Fibroblast of lung (primary cell): ENCODE measurements at places on chromosomes 13 and 19. TPM values are rescaled to one million over a fixed set of nuclear protein-coding genes. Genes with fewer than 3 reads are reported as not detected.

Gene ZNF90
- 1.5 and 2.8 TPM in 2 replicates for total RNA-seq

Gene NLRP4
- not detected in 2 replicates for total RNA-seq

Gene CYP4F3
- total RNA-seq = not detected in 2 replicates

GRCh38 chr13:44106266-44107152 is 226.8 kb downstream of the LACC1 start:
- H3K27ac ChIP-seq = no peak overlapping the region
- H3K36me3 ChIP-seq = no peaks in the 10 kb centered on the region
- no peak overlapping the region for H3K4me3 ChIP-seq
- DNase-seq = no peak

- H3K36me3 ChIP-seq = no peaks in the 10 kb centered on the region
- DNase-seq = no peak
- H3K27ac ChIP-seq = no peak overlapping the region
- no peaks in the 10 kb centered on the region for H3K4me1 ChIP-seq
Observed at GRCh38 chr19:54245936-54246335, 3.3 kb upstream of the LILRA6 start.
